ENCODE measurements at places on chromosomes 2 and 18.

DNA sequence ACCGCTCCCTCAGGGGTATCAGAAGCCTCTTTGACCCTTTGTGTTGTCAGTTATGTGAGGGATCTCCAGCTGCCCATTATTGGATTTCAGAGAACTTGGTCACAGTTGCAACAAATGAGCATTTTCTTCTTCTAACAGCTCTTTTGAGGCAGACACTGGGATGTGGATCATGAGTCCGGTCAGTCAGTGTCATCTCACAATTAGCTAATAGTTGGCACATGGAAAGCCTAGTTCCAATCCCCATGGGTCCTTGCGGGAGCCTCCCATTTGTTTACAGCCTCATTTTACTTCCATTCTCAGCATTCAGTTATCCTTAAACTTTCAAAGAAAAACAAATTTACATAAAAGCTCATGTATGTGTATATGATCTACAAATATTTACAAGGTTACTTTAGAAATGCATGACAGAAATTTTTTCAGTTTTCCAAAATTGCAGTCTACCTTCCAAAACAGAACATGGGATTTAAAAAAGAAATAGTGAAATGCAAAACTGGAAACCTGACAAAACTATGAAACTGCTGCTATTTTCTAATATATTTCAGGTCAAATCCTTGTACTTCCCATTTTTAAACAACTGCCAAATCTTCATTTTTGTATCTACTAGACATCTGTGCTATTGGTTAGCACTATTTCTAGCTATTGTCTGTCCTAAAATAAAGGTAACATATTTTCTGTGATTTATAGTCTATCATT lies 547.1 kb upstream of the ZEB2 start:
- no peak for DNase-seq

DNA sequence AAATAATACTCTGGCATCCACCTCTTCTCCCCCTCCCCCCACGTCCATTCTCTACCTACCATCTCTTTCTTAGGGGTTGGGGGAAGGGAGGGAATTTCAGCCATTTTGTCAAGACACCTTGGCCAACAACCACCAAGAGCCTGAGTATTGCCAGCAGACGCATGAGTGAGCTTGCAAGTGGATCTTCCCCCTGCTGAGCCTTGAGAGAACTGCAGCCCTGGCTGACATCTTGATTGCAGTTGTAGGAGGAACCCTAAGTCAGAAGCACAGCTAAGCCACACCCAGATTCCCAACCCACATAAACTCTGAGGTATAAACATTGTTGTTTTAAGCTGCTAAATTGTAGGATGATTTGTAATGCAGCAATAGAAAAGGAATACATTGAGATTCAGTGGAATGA lies 165.6 kb downstream of the TMEFF2 start:
- no peak for DNase-seq

- DNase-seq, result no peak
Observed at GRCh38 chr2:143957321-143957720, 562.6 kb downstream of the ZEB2 start.

DNA sequence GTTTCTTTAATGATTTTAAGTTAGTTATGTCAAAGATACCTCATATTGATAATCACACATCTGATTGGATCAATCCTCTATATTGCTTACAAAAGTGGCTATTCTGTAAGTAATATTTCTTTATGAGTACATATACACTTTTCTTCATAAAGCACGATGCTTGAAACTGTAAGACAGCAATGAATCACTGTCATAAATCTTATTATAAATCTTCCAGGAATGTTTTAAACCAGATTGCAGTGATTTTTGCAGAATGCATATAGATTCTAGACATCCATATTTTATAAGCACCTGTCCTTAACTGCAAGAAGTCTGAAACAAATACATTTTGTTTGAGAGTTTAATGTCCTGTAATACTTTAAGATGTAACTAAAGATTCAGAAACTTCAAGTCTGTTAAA lies 367.0 kb upstream of the FANCL start:
- no peak for DNase-seq

DNA sequence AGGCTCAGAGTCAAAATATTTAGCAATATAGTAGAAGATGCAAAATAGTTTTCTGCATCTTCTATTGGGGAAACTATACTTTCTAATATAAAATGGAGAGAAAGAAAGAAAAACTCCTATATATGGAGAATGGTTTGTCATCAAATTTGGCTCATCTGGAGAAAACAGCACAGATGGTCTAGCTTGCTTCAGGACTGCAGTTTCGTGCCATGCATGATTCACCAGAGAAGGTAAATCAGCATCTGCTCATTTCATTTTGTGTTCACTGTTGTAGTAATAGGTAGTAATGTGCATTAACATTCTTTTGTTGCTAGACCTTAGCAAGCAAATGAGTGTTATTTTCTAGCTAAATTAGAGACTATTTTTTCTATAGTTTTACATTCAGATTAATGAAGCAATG lies 179.0 kb downstream of the ASXL3 start:
- DNase-seq, result no peak

DNA sequence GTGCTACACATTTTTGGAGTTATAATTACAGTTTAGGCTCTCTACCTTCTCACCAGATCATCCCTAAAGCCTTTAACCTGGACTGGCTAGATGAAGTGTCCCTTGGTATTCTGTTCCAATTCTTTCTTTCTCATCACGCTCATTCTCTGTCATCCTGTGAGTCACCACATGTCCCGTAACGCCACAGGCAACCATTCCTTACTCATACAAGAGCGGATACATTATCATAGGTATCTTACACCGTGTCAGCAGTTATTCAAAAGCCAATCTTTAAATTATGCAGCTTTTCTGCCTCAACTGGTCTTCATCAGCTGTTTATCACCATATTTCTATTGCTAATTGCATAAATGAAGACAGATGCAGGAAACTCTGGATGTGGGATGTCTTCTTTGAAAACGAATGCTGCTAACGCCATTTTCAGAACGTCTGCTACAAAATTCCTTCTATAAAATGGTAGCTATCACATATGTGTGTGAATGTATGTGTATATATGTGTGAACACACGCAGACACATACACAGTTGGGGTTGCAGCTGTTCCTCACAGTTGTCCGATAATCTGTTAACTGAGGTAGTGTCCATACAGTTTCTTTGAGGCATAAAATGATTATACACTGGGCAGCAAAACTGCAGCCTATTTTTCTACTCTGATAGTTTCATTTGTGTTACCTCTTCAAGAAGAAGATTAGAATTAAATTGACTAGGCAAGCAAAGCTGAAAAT lies 47.9 kb downstream of the EML6 start:
- DNase-seq, result no peak

- DNase-seq, result no peak
Observed at GRCh38 chr2:122929347-122929746, 1095.7 kb upstream of the CNTNAP5 start.

GRCh38 chr2:42082016-42082415 lies 34.2 kb downstream of the PKDCC start:
- no peak for DNase-seq
